NCI-H460 (cell line): ENCODE measurements at places on chromosomes 5 and 9. TPM values are rescaled to one million over a fixed set of nuclear protein-coding genes. Genes with fewer than 3 reads are reported as not detected.
A peak's percentile ranks its signal among the peaks of the same experiment; 100 is the strongest.

Gene ABO
- not detected in 2 replicates for total RNA-seq

GRCh38 chr9:92098638-92099037 is 16.6 kb downstream of the SPTLC1 start:
- DNase-seq = no peak

GRCh38 chr9:81424431-81424830 is 264.9 kb downstream of the TLE1 start:
- DNase-seq = no peak

- no peak for DNase-seq
Observed at GRCh38 chr5:143740956-143741355, 71.0 kb upstream of the HMHB1 start.

Gene TSSK1B
- total RNA-seq = not detected in 2 replicates

GRCh38 chr9:108325406-108325805 is 530.4 kb downstream of the ACTL7B start:
- no peak for DNase-seq

GRCh38 chr5:56480705-56481427 is 247.7 kb upstream of the ANKRD55 start:
- DNase-seq = no peak

GRCh38 chr5:162160401-162160800 is 92.8 kb downstream of the GABRG2 start:
- DNase-seq = no peak

DNA sequence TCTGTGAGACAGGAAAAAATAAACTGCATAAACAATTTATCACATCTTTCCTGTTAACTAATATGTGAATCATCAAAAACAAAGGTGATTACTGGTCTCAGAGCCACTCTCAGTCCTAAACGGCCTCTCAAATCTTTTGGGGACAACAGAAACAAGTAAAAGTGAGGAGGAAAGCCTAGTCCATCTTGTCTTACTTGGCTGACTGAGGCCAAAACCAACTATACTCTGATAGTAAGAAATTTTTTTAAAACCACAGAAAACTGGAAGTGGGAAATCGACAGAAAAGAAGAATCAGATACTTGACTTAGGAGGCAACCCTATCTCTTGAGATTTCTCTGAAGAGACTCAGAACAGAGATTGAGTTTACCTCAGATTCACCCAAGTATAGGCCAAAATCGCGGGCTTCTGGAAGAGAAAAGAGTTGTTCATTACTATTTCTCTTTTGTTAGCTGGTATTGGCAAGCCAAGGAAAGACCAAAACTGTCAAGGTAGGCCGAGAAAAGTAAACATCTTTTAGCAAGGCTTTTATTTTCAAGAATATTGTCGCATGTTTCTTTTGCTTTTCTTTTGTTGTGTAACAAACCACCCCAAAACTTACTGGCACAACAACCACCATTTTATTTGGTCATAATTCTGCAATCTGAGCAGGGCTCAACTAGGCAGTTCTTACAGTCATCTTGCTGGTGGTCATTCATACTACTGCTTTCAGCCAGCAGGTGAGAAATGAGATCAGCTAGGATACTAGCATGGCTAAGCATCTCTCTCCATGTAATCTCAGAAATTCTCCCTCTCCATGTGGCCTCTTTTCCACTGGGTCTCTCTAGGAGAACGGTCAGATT is 46.1 kb downstream of the RFX3 start:
- DNase-seq = no peak

Gene TOPORS
- 17.3 and 18.7 TPM in 2 replicates for total RNA-seq

Gene CREBRF
- 4.9 and 5.7 TPM in 2 replicates for total RNA-seq

GRCh38 chr9:32565967-32566366 is 7.0 kb downstream of the NDUFB6 start:
- DNase-seq = no peak

GRCh38 chr5:167564275-167564674 is 727.2 kb upstream of the WWC1 start:
- DNase-seq = no peak

DNA sequence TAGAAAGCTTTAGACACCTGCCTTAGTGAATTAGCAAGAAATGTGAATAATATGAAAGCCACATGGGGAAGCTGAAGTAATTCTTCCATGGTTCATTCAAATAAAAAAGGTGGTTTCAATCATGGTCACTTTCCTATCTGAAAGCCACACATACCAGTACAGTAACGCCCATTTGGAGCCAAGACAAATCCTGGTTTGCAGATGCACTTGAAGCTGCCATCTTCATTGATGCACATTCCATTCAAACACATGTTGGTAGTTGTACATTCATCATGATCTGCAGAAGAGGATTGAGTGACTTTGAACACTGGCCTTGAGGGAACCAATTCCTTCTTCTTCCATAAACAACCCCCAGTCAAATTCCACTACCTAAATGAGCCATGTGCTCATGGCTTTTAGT is 161.5 kb downstream of the FBN2 start:
- no peak for DNase-seq

GRCh38 chr5:177362610-177363507 is 5.1 kb downstream of the RGS14 start:
- DNase-seq = peak; percentile 30

- no peak for DNase-seq
Observed at GRCh38 chr5:176533390-176533789, 3.8 kb downstream of the RNF44 start.

GRCh38 chr5:126694403-126694802 is 82.5 kb upstream of the LMNB1 start:
- no peak for DNase-seq

GRCh38 chr5:3187771-3188425 is 407.7 kb upstream of the IRX1 start:
- no peak for DNase-seq

Gene GFI1B
- total RNA-seq = not detected in 2 replicates

- DNase-seq = peak; percentile 30
Observed at GRCh38 chr5:140345919-140346347, 470 bp downstream of the HBEGF start.

GRCh38 chr9:87830446-87830845 is 52.2 kb upstream of the SPATA31E1 start:
- no peak for DNase-seq

Gene IRGM
- total RNA-seq = not detected in 2 replicates

- DNase-seq = no peak
Observed at GRCh38 chr9:94031380-94031779, 52.9 kb upstream of the PTPDC1 start.

Gene STING1
- 1.6 and 3.0 TPM in 2 replicates for total RNA-seq
